ENCODE measurements at places on chromosomes 5 and 9. TPM values are rescaled to one million over a fixed set of nuclear protein-coding genes. Genes with fewer than 3 reads are reported as not detected.

DNA sequence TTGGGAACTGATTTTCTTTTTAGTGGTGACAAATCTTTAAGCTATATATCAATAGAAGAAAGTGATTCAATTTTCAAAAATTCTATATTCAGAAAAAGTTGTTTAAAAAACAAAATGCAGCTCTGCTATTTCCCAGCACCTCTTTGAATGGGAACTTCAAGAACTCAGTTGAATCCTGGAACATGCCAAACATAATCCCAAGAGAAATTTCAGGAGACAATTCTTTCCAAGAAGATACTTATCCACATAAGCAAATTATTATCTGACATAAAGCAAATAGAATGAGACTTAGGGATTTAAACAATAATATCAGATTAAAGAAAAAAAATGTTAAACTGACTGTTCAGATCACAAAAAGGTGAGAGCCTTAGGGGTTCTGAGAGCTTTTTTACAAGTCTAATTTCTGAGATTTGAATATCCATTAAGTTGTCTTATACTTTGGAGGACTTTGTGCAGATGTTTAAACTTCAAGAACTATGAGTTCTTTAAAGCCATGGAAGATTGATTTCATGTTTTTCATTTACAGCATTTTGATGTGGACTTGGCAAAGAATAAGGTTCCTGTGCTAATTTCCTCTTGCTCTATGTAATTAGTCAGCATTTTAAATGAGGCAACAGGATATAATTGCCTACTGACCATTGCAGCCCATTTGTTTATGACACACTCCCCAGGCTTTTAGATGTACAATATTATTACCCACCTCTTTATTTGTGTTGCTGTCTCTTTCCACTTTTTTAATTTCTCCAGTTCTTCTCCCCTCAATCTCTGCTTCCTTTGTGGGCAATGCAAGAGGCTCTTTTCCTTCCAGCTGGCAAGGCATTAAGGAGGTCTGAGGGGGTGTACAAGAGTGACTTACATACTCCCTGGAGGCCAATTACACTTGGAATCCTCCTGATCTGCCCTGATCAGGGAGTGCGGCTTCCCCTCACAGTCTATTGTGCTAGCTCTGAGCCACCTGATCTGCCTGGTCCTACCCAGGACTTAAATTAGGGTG lies 419.1 kb downstream of the NR2F1-AS1 start:
- no peak for DNase-seq

- DNase-seq, result no peak
Measured at GRCh38 chr5:6868575-6869215, 155.5 kb downstream of the TENT4A start.

- DNase-seq, result no peak
Measured at GRCh38 chr5:83509540-83509939, 38.0 kb downstream of the VCAN start.

GRCh38 chr5:57537811-57538210 lies 55.2 kb upstream of the ACTBL2 start:
- DNase-seq, result no peak

- no peak for DNase-seq
Measured at GRCh38 chr9:8374471-8374870, 574.9 kb upstream of the DMAC1 start.

- no peak for DNase-seq
Measured at GRCh38 chr5:153511622-153512021, 21.2 kb downstream of the GRIA1 start.

- no peak for DNase-seq
Measured at GRCh38 chr9:116966199-116966598, 279.1 kb downstream of the TRIM32 start.

DNA sequence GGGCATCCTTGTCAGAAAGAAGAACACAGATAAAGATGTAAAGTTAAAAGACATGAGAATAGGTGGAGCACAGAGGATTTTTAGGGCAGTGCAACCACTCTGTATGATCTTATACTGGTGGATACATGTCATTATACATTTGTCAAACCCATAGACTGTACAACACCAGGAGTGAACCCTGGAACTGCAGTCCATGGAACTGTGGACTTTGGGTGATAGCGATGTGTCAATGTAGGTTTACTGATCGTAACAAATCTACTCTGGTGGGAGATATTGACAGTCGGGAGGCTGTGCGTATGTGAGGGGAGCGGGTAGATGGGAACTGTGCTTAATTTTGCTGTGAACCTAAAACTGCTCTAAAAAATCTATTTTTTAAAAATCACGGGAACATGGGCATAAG lies 60.6 kb downstream of the MROH2B start:
- no peak for DNase-seq

DNA sequence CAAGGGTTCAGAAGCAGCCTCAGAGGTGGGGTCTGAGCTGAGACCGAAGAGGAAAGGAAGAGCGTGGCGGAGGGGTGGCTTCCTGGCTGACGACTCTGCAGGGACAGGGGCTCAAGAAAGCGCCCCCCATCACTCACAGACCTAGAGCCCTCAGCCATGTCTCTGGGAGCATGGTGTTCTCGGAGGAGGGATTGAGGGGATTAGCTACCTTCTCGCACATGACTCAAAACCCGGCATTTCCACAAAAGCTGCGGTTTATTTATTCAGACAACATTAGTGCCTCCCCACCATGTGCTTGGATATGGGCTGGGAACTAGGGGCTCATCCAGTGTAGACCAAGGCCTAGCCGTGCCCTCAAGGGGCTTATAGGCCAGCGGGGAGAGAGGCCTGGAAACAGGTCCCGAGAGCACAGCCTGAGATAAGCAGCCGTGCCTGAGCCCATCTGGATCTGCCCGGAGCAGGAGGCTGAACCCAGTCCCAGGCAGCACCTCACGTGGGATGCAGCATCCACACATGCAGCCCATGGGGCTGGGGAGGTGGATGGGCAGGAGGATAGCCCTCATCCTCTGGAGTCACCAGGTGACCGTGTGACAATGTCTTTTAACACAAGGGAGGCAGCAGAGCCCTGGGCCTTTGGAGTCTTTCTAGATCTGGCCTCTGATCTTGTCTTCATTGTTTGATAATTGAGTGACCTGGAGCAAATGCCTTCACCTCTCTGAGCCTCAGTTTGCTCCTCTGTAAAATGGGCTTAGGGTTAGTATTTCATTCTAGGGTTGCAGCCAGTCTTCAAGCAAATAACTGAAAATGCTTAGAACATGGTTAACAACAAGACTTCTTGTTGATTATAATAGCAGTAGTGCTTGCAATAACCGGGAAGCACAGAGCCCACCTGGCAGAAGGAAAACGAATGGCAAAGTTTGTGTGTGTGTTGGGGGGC lies 878 bp upstream of the HMCN2 start:
- DNase-seq, result peak; percentile 55

Gene GPX3
- 366 TPM for total RNA-seq

Gene SHOC1
- 1.2 TPM for total RNA-seq

Gene LTC4S
- 3.5 TPM for total RNA-seq

Data from suprapubic skin (tissue), 4 donors.